ENCODE measurements at places on chromosomes 12 and 14.

DNA sequence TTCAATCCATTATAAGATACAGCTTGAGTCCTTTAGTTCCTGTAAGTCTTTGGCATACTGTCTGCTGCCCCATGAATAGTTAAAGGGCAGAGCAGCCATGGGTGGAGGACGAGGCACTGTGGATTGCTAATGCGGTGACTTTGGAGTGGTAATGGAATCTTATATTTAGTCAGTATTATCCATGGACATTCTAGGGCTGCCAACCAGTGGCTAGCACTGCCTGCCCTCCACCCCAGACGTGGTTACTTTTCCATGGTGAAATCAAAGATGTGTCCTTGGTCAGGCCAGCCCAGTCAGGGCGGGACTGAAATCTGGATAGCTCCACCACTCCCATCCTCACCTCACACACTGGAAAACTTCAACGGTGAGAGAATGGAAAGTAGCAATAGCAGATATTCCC, 2.3 kb downstream of the TTC9 start:
- no peak for DNase-seq

DNA sequence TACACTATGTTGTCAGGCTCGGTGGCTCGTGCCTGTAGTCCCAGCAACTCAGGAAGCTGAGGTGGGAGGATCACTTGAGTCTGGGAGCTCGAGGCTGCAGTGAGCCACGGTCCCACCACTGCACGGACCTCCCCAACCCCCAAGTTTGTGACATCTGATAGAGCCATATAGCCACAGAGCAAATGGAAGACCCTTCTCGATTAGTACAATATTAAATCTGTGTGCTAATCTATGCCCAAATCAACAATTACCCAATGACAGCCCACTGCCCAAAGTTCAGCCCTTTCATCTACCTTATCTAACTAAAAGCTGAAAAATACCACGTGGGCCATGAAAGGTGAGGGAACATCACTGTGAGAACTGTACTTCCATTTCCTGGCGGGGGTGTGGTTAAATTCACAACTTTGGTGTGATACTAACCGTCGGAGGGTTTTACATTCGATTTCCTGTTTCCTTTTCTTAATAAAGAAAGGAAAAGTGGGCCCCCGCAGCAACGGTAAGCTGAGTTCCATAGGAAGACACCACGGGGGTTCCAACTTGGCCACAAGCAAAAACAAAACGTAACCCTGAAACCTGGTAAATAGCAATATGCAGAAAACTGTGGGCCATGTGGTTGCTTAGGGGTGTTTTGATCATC, 31.2 kb upstream of the FOS start:
- DNase-seq, result peak; percentile 14

DNA sequence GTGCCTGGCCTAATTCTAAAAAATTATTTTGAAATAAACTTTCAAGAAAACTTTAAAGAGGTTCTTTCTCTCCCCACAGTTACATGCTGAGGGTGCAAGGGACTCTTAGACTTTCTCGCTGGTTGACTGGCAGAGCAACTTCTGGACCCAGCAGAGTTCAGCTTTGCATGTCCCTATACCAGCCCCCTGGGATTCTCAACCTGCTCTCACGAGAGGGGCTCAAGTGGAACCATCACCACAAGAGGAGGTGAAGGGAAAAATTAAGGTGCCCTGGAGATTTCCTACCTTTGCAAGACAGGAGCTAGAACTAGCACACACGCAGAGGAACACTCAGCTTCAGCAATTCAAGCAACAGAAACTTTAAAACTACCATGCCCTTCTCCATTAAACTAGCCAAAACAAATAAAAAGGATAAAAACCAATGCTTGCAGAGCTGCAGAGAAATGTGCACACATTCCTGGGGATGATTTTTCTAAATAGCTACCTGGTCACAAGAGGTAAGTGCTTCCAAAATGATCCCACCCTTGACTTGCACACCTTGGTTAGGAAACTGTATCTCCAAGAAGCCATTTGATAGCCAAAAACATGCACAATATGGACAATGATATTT, 2.5 kb downstream of the HVCN1 start:
- DNase-seq, result no peak

DNA sequence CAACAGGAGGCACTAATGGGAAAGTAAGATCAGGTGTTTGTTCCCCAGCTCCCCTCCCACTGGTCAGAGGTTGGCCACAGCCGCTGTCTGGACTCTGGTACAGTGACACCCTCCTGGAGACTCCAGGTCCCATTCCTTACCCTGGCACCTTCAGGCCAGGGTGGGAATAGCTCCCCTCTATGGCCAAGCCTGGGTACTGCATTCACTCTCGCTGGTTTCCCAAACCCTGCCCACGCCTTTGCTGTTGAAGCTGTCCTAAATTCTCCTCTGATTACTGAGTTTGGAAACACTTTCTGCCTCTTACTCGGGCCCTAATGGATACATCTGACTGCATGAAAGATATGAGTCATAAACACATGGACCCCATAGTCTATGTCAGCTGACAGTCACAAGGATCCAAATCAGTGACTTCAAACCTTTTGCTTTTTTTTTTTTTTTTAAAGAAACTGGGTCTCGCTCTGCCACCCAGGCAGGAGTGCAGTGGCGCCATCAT, 17.9 kb downstream of the HRK start:
- no peak for DNase-seq

- DNase-seq, result no peak
Measured at GRCh38 chr12:7769999-7770398, 5.0 kb downstream of the NANOGNB start.

DNA sequence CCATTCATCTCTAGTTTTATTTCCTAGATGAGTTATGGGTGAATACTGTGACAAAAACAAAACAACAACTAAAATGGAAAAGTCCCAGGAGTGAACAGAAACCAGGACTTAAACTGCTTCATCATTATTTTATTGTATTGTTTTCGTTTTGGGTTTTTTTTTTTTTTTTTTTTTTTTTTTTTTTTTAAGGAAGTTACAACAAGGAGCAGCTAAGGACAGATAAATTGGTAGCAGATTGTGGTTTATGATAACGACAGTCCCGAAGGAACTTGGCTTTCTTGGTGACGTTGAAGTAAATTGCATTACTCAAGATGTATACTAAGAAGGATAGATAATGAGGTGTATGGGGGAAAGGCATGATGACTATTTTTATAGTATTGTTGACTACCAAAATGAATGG, 866.3 kb downstream of the NRXN3 start:
- no peak for DNase-seq

DNA sequence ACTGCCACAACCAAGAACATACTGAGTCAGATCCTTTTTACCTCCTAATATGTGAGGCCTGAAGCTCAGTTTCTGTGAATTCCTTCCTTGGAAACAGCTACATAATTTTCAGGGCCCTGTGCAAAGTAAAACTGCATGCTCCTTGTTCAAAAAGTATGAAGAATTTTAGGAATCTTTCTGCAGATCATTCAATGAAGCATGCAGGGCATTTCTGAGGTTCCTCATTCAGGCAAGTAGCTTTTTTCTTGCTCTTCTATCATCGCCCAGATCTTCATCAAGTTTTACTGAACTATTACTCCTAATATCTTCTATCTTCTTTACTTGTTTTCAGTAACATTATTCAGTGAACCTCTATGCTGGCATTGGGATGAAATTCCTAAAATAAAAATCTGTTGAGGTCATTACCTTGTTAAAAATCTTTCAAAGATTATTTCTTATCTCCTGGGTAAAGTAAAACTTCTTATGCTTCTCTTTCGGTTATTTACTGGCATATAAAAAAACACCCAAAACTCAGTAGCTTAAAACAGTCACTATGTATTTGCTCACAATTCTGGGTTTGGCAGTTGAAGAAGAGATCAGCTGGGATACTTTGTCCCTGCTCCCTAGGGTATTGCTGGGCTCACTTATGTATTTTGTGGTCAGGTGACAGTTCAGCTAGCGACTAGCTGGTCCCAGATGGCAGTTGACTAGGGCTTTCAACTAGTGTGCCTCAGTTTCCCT, 42.6 kb upstream of the KRR1 start:
- no peak for DNase-seq

GRCh38 chr12:59570145-59570544, 25.7 kb upstream of the SLC16A7 start:
- no peak for DNase-seq

GRCh38 chr14:85619851-85620250, 89.9 kb downstream of the FLRT2 start:
- DNase-seq, result no peak

GRCh38 chr14:77026930-77027537, 1.5 kb downstream of the IRF2BPL start:
- no peak for DNase-seq

GRCh38 chr14:61394542-61394941, 73.2 kb downstream of the PRKCH start:
- DNase-seq, result no peak

- no peak for DNase-seq
Measured at GRCh38 chr14:50943943-50944646, at the start of gene PYGL. TSS of gene PYGL (minus strand) at chr14:50944483. CDS start at chr14:50944403, 80 bp downstream.

- no peak for DNase-seq
Measured at GRCh38 chr14:61569812-61570548, 125.3 kb upstream of the HIF1A start.

DNA sequence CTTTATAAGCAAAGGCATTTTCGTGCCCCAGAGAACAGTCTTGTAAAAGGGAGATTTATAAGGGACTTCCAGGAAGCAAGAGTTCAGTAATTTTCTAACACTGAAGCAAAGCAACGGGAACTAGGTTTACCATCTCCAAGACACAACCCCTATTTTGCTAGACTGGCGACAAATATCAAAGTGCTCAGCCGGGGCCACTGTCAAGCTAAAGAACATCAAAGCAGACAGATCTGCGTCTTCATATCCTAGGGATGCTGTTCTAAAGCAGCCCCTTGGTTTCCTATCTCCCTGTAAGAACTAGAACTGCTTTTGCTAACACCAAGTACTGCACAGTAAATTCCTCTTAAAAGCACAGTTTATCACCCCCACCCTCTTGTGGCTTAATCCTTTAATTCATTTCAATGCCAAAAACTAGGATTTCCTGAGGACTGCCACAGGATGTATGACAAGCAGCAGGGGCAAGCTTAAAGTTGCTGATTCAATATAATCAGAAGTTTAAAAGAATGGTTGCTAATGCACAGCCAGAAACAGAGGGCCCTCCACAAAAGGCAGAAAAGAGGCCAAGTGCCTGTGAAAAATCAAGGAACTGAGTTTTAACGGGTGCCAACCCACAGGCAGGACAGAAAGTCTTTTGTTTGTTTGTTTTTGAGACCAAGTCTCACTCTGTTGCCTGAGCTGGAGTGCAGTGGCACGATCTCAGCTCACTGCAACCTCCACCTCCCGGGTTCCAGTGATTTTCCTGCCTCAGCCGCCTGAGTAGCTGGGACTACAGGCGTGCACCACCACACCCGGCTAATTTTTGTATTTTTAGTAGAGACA, 44.0 kb upstream of the ISM2 start:
- DNase-seq, result no peak

GRCh38 chr12:24724814-24725213, 224.1 kb downstream of the BCAT1 start:
- DNase-seq, result no peak

DNA sequence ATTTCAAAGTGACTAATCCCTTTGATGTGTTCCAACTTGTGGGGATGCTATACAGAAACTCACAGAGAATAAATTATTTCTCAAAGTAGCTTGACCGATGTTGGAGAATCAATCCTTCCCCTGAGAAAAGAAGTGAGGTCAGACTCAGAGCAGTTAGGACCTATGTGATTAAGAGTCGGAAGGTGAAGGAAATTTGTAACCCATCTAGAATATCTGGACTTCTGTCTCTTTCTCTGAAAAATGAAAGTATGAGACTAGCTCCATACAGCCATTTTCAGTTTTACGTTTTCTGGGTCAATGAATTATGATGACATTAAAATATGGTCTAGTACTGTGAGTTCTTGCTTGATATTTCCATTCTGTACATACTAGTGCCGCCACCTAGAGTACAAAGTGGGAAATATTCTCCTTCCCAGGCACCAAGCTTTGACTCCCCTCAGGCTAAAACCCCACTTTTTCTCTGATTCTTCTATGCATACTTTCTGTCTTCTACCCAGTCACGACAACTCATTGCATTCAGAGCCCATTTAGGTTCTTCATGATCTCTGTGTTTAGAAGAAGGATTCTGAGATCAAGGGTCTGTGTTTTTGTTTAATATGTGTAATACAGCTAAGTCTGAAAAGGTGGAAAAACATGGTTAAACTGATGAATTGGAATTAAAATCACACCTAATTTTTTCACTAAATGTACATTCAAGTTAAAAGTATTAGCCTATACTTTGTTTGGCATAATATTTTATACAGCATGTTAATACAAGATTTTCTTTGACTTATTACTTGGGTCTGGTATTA, 6.9 kb upstream of the NTS start:
- no peak for DNase-seq

GRCh38 chr14:58822856-58823255, 185.1 kb downstream of the DACT1 start:
- no peak for DNase-seq

DNA sequence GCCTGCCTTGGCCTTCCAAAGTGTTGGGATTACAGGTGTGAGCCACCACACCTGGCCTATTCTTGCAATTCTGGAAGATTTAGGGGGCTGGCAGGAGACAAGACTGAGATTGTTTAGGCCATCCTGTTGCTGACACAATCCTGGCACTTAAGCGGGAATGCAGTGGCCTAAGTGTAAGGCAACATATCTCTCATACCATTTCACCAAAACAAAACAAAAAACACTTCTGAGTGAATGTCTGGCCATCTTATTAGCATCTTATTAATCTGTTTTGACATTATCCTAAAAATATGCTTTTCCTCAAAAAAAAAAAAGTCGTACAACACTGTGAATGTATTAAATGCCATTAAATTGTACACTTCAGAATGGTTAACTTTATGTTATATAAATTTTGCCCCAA, 67.6 kb downstream of the DENND5B start:
- DNase-seq, result no peak

- no peak for DNase-seq
Measured at GRCh38 chr12:132450418-132451171, 39.4 kb upstream of the FBRSL1 start.

DNA sequence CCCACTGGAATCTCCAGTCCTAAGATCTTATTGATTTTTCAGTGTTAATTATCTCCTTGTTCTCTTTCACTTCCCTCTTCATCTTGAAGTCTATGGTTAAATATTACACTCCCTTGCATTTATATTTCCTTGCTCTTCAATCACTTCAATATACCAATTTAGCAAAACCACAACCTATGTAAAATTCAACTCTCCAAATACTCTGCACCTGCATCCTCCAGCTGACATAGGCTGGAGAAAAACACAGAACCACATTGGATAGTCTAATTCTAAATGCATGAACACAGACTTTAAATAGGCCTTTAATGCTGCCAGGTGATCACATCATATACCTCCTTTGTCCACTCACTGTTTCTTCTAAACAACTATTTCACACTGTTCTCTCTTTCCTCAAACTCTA, 253.8 kb upstream of the GARIN6 start:
- no peak for DNase-seq

DNA sequence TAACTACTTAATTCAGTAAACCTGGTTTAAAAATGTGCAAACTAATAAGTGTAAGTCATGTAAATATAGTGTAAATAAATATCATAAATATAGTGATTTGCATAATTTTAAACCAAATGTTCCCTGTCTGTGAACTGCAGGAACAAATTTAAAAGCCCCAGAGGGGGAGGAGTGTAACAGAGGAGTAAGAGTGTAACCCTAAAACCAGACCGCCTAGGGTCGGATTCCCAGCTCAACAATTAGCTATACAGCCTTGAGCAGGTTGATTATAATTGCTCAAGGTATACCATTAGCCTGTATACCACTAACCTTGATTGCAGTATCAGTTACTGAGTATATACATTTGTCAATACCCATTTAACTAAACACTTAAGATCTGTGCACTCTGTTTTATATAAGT, 218.4 kb downstream of the ADAMTS20 start:
- DNase-seq, result no peak

All from activated CD8-positive, alpha-beta memory T cell treated with anti-CD3 and anti-CD28 coated beads for 1 hour (primary cell).